ENCODE measurements at places on chromosomes 3 and 15.

DNA sequence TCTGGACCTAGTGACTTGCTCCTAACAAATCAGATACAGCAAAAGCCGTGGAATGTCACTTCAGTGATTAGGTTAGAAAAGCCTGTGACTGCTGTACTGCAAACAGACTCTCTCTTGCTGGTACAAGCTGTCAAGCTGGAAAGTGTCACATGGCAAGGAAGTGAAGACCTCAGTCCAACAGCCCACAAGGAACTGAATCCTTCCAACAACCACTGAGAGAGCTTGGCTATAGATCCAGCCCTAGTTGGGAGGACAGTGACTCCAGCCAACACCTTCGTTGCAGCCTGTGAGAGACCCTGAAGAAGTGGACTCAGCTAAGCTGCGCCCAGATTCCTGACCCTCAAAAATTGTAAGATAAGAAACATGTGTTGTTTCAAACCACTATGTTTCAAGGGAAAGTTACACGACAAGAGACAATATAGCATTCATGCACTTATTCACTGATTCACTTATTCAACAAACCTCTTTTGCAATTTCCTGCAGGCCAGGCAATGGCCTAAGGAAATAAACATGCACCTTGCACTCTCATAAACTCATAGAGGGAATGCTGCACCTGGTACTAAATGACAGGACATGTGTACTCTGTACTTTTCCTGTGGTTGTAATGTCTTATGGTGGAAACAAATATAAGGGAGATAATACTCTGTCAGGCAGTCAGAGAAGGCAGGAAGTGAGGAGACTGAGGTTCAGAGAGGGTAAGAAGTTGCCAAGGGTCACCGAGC lies 142.9 kb downstream of the CADPS start:
- no peak for DNase-seq

- DNase-seq = no peak
Observed at GRCh38 chr15:52414936-52415335, 113.7 kb downstream of the MYO5A start.

- DNase-seq = no peak
Observed at GRCh38 chr15:95684693-95685115, 645.8 kb upstream of the NR2F2 start.

- no peak for DNase-seq
Observed at GRCh38 chr3:138334608-138335007, 5.0 kb upstream of the NME9 start.

GRCh38 chr3:193665370-193665989 lies 72.5 kb downstream of the OPA1 start:
- DNase-seq = no peak

- no peak for DNase-seq
Observed at GRCh38 chr15:58666957-58667356, 82.5 kb downstream of the ADAM10 start.

- no peak for DNase-seq
Observed at GRCh38 chr3:63662500-63662899, 10.0 kb downstream of the SNTN start.
